ENCODE measurements at places on chromosomes 7 and 10.

- H3K27ac ChIP-seq = no peak overlapping the region
- H3K27me3 ChIP-seq = no peaks in the 10 kb centered on the region
- no peaks in the 10 kb centered on the region for H3K36me3 ChIP-seq
- H3K4me1 ChIP-seq = no peaks in the 10 kb centered on the region
Measured at GRCh38 chr7:133491846-133492652, 239.2 kb downstream of the EXOC4 start.

DNA sequence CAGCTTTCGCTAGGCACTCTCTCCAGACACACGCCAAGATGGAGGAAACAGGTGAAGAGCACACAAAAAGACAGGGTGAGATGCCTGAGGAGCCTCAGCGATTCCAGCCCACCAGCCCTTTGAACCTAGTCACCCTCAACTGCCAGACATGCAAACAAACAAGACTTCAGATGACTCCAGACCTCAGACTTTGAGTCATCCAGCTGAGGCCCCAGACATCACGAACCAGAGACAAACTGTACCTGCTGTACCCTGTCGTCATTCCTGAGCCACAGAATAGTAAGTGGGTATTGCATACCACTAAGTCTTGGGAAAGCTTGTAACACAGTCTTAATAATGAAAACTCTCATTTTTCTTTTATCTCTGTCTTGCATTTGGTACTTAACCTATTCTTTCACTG is 126.6 kb upstream of the LSM8 start:
- H3K4me1 ChIP-seq = no peaks in the 10 kb centered on the region
- no peaks in the 10 kb centered on the region for H3K36me3 ChIP-seq
- DNase-seq = no peak
- H3K4me3 ChIP-seq = no peak overlapping the region
- no peaks in the 10 kb centered on the region for H3K27me3 ChIP-seq

- H3K27me3 ChIP-seq = no peaks in the 10 kb centered on the region
- no peak overlapping the region for H3K27ac ChIP-seq
- no peak overlapping the region for H3K4me3 ChIP-seq
- DNase-seq = no peak
Measured at GRCh38 chr7:47142169-47142866, 439.6 kb downstream of the TNS3 start.

DNA sequence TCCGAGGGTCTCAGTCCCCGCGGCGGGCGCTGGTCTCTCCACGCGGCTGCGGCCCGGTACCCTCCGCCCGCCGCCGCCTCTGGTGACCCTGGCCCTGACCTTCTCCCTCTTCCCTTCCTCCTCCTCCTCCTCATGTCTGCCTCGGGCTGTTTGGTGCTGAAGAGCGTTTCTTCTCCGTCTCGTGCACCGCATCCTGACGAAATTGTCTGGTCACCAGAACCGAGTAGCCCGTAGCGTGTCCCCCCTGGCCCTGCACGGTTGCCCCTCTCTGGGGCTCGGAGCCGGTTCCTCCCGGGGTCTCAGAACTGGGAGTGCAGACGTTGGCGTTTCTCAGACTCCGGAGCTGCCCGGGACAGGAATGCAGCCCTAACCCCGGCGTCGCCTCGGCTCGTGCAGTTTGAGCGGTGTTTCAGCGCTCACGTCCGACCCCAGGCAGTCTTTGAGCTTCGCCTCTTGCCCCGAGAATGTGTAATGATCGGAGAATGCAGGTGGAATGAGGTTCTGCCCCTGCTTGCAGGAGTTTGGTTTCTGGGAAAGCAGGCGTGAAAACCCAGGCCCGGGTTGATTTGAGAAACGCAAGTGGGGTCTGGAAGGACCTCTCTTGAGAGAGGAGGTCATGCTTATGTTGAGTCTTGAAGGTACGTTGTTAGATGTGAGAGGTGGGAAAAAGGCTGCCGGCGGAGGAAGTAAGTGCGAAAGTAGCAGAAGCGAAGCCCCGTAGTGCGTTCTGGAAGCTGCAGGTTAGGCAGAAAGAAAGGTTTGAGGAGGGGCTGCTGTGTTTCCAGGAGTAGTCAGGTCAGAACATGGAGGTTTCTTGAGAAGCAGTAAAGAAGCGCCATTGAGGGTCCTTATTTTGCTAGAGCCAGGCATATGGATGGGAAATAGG is 743 bp downstream of the RBM17 start:
- no peak for DNase-seq
- peak overlapping the region; percentile 93 for H3K4me3 ChIP-seq
- no peaks in the 10 kb centered on the region for H3K36me3 ChIP-seq

DNA sequence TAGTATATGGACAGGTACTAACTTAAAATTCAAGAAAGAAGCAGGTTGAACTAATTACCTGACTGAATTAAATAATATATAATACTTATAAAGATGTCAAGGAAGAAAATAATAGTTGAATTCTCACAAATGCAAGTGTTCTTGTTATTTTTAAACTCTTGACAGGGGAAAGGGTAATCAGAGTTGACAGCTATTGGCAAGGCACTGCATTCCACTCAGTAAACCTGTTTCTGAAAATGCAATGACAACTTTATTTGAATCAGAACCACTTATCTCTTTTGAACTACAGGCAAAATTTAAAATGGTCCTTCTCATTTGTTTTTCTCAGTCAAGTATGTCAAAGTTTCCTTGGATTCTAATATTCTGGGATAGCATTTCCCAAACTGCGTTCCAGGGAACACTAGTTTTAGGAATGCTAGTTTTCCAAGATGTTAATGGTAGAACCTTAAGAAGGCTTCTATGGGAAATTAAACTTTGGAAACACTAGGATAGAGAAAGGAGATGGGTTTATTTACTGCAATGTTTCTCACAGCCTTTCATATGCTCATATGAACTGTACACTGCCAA is 103.7 kb upstream of the LRRN3 start:
- no peak overlapping the region for H3K4me3 ChIP-seq
- no peaks in the 10 kb centered on the region for H3K36me3 ChIP-seq

DNA sequence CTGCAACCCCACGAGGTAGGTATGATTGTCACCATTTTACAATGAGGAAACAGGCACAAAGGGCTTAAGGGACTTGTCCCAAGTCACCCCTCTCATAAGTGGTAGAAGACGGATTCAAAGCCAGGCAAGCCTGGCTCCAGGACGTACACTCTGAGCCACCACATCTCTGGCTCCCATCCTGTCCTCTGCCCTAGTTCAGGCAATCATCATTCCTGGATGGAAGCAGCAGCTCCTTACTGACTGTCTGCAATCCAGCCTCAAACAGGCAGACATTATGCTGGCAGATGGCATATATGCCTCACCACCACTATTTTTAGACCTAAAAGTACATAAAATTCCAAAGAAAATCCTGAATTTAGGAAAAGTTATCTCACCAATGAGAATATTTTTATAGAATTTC is 100.7 kb downstream of the USP6NL start:
- no peaks in the 10 kb centered on the region for H3K36me3 ChIP-seq
- H3K27ac ChIP-seq = no peak overlapping the region
- no peaks in the 10 kb centered on the region for H3K4me1 ChIP-seq
- no peaks in the 10 kb centered on the region for H3K27me3 ChIP-seq

GRCh38 chr7:148356303-148356702 is 234.3 kb upstream of the C7orf33 start:
- H3K4me3 ChIP-seq = no peak overlapping the region
- H3K27me3 ChIP-seq = no peaks in the 10 kb centered on the region
- H3K4me1 ChIP-seq = no peaks in the 10 kb centered on the region
- DNase-seq = no peak
- H3K36me3 ChIP-seq = no peaks in the 10 kb centered on the region

DNA sequence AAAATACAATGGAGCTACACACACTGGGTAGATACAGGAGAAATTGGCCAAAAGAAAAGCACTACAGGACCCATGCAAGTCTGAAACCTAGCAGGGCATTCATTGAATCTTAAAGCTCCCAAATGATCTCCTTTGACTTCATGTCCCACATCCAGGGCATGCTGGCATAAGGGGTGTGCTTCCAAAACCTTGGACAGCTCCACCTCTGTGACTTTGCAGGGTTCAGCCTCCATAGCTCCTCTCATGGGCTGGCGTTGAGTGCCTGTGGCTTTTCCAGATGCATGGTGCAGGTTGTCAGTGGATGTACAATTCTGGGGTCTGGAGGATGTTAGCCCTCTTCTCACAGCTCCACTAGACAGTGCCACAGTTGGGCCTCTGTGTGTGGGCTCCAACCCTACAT is 626.3 kb upstream of the POT1 start:
- no peaks in the 10 kb centered on the region for H3K27me3 ChIP-seq
- no peak overlapping the region for H3K4me3 ChIP-seq
- no peak overlapping the region for H3K27ac ChIP-seq
- DNase-seq = no peak
- H3K4me1 ChIP-seq = no peaks in the 10 kb centered on the region
- no peaks in the 10 kb centered on the region for H3K36me3 ChIP-seq

GRCh38 chr7:129896568-129897382 is 56.0 kb downstream of the UBE2H start:
- H3K4me1 ChIP-seq = peaks cover 13% of the 10 kb centered on the region
- H3K27ac ChIP-seq = no peak overlapping the region
- H3K36me3 ChIP-seq = no peaks in the 10 kb centered on the region
- H3K4me3 ChIP-seq = no peak overlapping the region

DNA sequence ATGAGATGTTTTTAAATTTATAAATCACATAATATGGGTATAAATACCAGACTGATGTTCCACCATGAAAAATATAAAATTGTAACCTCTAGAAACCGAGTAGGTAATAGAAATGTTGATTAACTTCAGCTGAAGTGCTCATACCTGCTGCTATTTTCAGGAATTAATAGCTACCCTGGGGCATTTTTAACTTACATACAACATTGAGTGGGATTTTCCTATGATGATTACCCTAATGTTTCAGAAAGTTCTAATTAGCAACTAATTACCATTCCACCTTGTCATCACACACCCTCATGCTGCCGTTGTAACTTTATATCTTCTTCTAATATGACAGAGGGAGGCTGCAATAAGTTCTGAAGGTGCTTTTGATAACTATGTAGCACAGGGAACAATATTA is 53.5 kb upstream of the ARHGAP12 start:
- no peaks in the 10 kb centered on the region for H3K4me1 ChIP-seq
- no peaks in the 10 kb centered on the region for H3K36me3 ChIP-seq
- H3K27me3 ChIP-seq = no peaks in the 10 kb centered on the region

DNA sequence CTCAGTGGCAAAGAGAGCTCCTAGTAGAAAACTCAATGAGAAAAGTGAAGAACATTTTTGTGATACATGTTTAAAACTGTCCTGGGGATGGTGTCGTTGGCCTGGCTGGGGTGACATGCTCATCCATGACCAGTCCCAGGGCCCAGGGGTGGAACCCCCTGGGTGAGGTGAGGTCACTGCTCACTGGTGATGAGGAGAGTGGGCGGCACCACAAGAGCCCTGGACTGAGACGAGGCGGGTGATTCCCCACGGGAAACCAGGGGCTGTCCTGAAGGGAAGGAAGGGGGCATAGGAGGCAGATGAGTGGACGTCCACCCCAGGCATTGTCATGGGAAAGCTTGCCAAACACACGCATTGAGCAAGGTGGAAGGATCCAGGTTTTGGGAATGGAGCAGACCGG is 54.6 kb downstream of the HTR5A start:
- no peaks in the 10 kb centered on the region for H3K4me1 ChIP-seq
- no peak overlapping the region for H3K4me3 ChIP-seq
- no peaks in the 10 kb centered on the region for H3K36me3 ChIP-seq
- no peak overlapping the region for H3K27ac ChIP-seq

DNA sequence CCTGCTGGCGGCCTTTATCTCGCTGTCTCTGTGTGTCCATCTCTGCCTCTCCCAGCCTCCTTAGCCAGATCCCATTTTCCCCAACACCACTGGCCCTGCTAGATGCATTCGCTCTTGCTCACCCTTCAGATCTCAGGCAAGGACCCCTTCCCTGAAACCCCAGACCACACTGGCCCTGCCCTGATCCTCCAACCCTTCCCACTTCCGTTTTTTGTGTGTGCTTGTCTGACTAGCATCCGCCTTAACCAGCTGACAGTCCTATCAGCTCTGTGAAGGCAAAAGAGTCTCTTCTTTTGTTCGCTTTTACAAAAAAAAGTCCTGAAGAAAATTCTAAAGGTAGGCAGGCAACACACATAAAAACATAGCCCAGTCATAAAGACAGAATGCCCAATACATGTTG is 28.7 kb downstream of the CHST15 start:
- H3K27ac ChIP-seq = peak overlapping the region; percentile 34
- no peak overlapping the region for H3K4me3 ChIP-seq
- no peaks in the 10 kb centered on the region for H3K36me3 ChIP-seq
- H3K27me3 ChIP-seq = no peaks in the 10 kb centered on the region

- no peaks in the 10 kb centered on the region for H3K27me3 ChIP-seq
- DNase-seq = peak; percentile 87
- H3K4me3 ChIP-seq = no peak overlapping the region
- no peaks in the 10 kb centered on the region for H3K36me3 ChIP-seq
- no peak overlapping the region for H3K27ac ChIP-seq
Measured at GRCh38 chr10:37680243-37680683, 177.1 kb downstream of the ZNF248 start.

- H3K27ac ChIP-seq = no peak overlapping the region
- no peaks in the 10 kb centered on the region for H3K36me3 ChIP-seq
- H3K27me3 ChIP-seq = no peaks in the 10 kb centered on the region
- H3K4me1 ChIP-seq = peaks cover 13% of the 10 kb centered on the region
- H3K4me3 ChIP-seq = no peak overlapping the region
Measured at GRCh38 chr10:71395621-71396020, 1.1 kb upstream of the CDH23 start.

GRCh38 chr7:135879233-135879632 is 97.9 kb downstream of the MTPN start:
- no peak for DNase-seq
- H3K36me3 ChIP-seq = no peaks in the 10 kb centered on the region
- H3K27ac ChIP-seq = no peak overlapping the region
- no peak overlapping the region for H3K4me3 ChIP-seq
- H3K4me1 ChIP-seq = no peaks in the 10 kb centered on the region

GRCh38 chr7:272108-272615 is 17.8 kb upstream of the FOXL3 start:
- no peak for DNase-seq
- H3K4me1 ChIP-seq = no peaks in the 10 kb centered on the region

DNA sequence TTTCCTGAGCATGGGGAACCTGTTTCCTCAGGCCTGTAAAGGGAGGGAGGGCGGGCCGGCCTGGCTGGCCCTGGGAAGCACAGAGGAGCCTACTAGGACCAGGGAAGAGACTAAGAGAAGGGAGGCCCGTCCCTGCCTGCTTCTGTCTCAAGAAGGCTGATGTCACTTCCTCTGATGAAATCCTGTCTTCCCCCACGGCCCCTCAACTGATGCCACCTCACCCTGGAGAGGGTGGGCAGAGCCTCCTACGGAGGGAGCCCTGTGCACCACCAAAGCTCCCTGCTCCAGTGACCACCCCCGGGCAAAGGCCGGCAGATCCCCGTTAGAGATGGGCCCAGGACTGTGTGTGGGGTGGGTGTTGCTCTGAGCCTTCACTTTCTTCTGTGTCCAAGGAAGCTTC is 1.0 kb upstream of the PILRA start:
- no peak overlapping the region for H3K27ac ChIP-seq
- H3K36me3 ChIP-seq = no peaks in the 10 kb centered on the region
- no peak overlapping the region for H3K4me3 ChIP-seq

- no peak for DNase-seq
- peaks cover 80% of the 10 kb centered on the region for H3K36me3 ChIP-seq
- H3K4me1 ChIP-seq = no peaks in the 10 kb centered on the region
- no peaks in the 10 kb centered on the region for H3K27me3 ChIP-seq
- no peak overlapping the region for H3K4me3 ChIP-seq
- H3K27ac ChIP-seq = no peak overlapping the region
Measured at GRCh38 chr10:78004215-78005026, 24.9 kb downstream of the POLR3A start.
